ENCODE measurements at places on chromosomes 12 and 14. TPM values are rescaled to one million over a fixed set of nuclear protein-coding genes. Genes with fewer than 3 reads are reported as not detected.

The VSIG10 gene
- total RNA-seq, result 24.2 TPM

The POTEG gene
- not detected for total RNA-seq

The PIK3C2G gene
- not detected for total RNA-seq

The GPR162 gene
- 0.73 TPM for total RNA-seq

The ATG14 gene
- total RNA-seq, result 8.1 TPM

All from subcutaneous preadipocyte (primary cell).